ENCODE measurements at places on chromosomes 11 and 22. TPM values are rescaled to one million over a fixed set of nuclear protein-coding genes. Genes with fewer than 3 reads are reported as not detected.
A peak's percentile ranks its signal among the peaks of the same experiment; 100 is the strongest.

DNA sequence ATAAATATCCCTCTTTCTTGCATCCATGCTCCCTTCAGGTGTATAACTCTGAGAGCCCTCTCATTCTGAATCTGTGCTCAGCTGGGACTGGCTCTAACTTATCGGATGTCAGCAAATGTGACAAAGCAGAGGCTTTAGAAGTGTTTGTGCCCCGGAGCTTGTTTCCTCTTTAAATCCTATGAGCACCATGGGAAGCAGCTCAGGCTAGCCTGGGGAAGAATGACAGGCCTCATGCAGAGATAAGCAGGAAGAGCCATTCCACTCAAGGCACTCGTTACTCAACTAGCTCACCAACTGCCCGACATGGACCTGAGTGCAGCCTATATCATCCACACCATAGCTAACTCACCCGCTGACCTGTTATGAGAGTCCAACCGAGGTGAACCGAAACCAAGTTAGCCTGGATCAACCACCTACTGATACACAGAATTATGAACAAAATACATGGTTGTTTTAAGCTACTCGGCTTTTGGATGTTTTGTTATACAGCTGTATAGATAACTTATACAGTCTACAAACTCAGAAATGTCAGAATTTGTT is 990.7 kb downstream of the NTM start:
- DNase-seq = no peak

The SNX32 gene
- total RNA-seq = 0.17 TPM

DNA sequence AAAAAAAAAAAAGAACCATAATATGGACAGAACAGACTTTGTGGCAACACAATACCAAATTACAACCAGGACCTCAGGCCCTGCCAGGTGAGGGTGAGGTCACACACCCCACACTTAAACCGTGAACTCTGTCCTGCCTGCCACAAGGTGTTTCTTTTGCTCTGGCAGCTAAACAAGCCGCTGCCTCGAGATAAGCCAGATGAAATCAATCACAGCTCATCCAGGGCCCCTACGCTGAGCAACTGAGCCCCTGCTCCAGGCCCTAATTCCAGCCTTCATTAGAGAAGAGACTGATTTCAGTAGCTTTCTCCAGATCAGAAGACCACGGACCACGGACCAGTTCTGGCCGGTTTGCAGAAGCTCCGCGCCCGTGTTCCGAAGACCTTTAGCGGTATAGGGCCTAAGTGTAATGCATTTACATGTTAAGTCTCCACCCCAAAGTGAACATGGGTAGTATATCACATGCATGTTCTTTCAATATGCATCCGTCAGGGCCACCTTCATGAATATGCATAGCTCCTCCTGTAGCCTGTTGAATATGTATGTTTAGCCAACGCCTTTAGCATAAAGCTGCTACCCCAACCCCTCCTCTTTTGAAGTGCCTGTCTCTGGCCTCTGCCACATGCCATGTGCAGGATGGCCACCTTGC is 14.8 kb upstream of the RAC2 start:
- DNase-seq = no peak

DNA sequence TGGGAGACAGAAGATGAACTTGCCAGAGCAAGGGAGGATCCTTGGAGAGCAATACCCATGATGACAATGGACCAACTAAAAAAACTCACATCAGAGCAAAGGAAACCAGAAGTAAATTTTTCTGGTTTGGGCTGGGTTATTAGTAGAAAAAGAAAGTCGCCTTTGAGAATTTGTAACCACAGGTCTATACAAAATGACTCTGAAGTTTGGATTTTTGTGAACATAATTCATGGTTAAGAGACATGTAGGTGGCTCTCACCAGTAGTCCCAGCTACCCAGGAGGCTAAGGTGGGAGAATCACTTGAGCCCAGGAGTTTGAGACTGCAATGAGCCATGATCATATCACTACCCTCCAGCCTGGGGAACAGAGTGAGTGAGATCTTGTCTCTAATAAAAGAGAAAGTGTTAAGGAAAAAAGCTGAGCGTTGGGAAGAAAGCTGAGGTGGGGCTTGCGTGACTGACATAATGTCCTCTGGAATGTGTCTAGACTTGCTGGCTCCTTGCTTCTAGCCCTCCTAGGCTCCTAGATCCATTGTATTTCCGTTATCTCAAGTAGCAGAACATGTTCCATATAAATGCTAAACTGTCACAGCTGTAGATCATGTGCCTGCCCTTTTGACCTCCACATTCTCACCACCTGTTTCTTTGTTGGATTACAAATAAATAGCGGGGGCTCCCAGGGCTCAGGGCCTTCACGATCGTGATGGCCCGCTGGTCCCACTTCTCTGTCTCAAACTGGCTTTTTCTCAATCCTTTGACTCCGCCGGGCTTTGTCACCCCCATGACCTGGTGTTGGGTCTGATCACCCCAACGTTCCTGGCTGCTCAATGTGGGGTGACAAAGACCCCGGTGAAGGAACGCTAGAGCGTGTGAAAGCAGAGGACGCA is 56.2 kb upstream of the SC5D start:
- DNase-seq = peak; percentile 26

DNA sequence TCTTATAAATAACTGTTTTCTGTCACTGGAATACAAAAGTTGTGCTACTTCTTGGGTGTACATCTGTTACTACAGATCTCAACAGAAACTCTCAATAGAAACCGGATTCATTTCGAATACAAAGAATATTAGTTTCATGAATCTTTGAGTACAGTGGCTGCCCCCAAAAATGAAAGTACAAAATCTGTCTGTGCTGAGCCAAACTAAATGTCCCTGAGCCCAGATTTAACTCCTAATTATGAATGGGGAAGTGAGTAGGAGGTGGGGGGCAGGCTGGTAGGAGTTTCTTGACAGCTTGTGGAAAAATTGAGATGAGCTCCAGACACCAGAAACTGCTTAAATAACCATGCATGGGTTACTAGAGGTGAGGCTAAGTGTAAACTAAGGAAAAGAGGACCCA is 41.6 kb downstream of the PITPNB start:
- DNase-seq = no peak

The NAALAD2 gene
- total RNA-seq = 0.33 TPM

DNA sequence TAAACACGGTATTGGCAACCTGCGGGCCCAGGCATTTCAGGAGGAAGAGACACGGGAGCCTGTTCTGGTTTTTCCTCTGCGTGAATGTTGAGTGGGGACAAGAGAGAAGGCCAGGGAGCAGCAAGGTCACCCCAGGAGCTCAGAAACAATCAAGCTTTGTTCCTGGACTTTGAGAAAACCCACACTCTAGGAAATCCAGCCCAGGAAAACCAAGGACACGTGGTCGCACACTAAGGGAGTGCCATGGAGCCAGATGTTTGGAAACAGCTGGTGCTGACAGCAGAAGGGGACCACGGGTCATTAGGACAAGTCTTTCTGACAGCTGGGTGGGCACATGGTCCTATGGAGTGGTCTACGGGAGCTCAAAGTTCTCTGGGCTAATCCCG is 44.1 kb downstream of the MYH9 start:
- DNase-seq = peak; percentile 65
